ENCODE measurements at places on chromosomes 2 and 18. TPM values are rescaled to one million over a fixed set of nuclear protein-coding genes. Genes with fewer than 3 reads are reported as not detected.

- no peak for DNase-seq
Measured at GRCh38 chr2:239498576-239498975, 97.8 kb upstream of the HDAC4 start.

CHRNG gene
- total RNA-seq = not detected

DNA sequence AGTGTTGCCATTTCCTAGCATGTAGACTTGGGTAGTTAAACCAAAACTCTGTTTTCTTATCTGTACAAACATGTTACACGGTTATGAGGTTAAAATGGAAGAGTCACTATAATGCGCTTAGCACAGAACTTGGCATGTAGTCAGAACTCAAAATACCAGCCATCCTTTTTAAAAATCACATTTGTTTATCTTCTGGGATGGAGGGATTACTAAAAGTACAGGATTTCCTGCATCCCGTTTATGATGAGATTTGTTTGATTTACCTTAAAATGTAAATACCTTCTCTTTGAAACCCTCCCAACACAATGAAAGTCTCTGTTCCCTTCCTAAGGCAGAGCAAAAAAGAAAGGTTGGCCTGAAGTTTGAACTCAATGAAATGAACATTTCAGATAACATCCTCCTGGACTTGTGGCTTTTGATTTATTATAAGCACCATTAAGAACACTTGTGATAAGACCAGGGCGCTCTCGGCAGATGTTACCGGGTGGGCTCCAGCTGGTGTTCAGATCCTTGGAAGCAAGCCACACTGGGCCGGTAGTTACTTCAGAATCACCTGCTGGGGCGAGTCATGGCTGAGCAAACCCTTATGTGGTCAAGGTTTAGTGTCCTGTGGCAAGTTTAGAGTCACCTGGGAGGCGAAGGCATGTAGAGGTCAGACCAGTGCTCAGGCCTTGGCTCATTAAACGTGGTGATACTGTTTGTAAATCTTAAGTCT, 105.7 kb downstream of the MGAT5 start:
- DNase-seq = no peak

DNA sequence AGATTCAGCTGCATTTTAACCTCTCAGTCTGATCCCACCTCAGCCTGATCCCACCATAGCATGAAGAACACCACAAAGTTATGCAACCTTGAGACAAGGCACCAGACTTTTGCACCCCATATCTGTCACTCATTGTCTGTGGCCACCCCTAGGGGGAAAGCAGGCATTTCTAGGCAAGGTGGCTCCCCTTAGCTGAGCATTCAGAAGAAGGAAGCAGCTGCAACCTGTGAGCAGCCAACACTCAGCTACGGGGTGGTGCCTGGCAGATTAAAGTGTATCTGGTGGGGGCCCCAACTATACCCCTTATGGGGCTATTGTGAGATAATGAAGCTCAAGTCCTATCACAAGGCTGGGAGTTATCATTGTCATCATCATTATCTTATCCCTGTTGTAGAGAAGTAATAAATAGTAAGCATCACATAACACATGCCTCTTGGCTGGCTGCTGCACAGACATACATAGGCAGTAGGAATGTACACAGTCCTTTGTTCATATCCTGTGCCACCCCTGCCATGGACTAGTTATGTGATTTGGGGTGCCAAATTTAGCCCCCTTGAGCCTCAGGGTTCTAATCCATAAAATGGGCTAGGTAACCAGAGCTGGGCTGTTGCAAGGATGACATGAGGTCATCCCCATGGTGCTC, 20.6 kb upstream of the TMEM163 start:
- DNase-seq = no peak

GRCh38 chr2:10241641-10242430, 60.9 kb upstream of the HPCAL1 start:
- DNase-seq = peak; percentile 10

DNA sequence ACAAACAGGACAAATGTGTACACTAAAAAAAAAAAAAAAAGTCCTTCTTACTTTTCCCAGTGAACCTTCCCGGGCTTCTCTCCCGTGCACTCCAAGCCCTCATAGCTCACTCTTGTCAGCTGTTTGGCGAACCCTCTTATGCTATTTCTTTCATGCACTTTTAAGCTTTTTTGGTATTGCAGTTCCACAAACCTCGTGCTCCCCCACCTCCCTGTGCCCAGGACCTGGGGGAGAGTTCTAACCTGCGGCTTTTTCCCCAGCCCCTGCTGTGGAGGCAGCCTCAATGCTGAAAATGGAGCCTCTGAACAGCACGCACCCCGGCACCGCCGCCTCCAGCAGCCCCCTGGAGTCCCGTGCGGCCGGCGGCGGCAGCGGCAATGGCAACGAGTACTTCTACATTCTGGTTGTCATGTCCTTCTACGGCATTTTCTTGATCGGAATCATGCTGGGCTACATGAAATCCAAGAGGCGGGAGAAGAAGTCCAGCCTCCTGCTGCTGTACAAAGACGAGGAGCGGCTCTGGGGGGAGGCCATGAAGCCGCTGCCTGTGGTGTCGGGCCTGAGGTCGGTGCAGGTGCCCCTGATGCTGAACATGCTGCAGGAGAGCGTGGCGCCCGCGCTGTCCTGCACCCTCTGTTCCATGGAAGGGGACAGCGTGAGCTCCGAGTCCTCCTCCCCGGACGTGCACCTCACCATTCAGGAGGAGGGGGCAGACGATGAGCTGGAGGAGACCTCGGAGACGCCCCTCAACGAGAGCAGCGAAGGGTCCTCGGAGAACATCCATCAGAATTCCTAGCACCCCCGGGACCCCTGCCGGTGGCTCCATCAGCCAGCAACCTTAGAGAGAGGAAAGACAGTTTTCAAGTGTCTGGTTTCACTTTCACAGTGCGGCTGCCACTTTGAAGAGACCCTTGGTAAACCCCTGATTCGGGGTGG, 826 bp downstream of the KCNE4 start:
- peak; percentile 29 for DNase-seq

- DNase-seq = no peak
Measured at GRCh38 chr2:25895018-25895417, 16.7 kb upstream of the ASXL2 start.

PARD3B gene
- 12.5 TPM for total RNA-seq

DNA sequence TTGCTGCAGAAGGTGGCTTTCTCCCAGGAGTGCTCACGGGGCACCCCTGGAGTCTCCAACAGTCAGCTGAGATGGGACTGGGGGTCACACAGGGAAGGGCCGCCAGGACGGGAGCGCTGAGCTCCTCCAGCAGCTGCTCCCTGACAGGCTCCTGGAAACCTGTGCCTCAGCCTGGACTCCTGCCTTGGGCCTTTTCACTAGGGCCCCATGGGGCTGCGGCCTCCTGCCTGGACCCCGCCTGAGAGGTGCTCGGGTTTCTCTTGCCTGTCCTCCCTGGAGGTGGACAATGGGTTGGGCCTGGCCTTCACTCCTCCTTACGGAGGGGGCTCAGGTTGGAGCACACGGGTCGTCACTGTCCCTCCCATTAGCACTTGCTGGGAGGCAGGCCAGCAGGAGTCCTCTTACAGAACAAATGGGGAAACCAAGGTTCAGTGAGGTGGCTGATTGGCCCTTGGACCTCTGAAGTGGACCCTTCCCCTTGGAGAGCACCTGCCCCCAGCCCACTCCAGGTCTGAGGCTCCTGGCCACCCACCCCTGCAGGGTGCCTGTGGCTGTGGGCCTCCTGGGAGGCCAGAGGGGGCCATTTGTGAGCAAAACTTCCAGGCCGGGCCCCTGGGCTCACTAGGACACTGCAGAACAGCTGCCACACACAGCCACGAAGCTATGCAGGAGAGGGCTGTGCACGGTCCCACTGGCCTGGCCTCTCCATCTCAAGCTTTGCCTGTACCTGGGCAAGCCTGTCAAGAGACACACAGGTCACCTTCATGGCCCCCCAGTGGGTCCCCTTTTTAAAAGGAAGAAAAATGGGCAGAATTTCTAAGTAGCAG, 57.1 kb upstream of the ODC1 start:
- DNase-seq = no peak

SERPINB4 gene
- not detected for total RNA-seq

SH3BP4 gene
- total RNA-seq = 15.1 TPM

DNA sequence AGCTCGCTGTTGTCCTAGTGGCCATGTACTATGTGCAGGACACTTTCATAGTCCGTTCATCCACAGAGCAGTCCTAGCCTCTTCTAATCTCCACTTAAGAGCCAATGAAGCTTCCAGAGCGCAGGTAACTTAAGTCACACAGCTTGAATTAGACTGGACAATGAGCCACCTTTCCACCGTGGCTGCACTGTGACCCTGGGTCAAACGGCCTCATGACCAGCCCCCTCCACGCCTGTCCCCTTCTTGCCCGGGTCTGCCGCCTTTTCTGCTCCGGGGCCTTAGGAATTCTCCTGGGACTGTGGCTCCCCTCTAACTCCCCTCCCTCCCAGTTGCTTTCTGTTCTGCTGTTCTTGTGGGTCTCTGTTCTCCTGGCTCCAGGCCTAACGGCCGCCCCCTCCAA, 8.4 kb upstream of the PRKCE start:
- DNase-seq = no peak

UGT1A10 gene
- not detected for total RNA-seq

DNA sequence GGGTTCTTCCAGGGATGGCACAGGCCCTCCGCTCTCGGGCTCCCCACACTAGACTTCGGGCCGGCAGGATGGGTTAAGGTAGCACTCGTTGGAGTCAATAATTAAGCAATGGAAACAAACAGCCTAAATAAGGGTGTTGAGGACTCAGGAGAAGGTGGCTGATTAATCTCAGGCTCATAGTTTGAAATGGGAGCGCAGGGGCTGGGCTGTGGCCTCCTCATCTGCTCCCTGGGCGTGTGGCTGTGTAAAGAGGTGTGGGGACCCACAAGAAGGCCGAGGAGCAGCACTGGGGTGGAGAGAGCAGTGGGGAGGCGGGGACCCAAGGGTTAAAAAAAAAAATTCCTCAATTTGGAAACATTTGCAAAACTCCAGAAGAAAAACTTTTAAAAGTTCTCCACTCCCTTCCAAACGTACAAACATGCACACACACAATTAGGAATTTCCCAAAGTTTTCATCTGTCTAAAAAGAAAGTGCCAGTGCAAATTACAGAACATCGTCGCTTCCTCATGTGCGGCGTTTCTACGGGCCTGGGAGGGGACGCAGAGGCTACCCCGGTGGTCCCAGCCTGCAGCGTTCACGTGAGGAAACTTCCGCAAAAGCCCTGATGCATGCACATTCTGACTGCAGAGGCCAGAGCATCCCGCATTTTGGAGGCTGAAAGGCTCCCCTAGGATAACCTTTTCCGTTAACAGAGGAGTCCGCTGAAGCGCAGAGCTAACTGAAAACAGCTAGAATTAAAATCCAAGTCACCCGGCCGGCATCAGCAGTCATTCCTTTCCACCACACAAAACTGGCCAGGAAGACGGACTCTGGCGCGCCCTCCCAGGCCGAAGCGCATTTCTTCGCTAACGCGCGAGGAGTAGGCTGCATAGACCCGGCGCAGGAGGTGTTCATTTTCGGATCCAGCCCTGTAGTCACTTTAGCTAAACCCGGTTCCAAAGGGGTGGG, 1.0 kb upstream of the TUBB6 start:
- peak; percentile 70 for DNase-seq

GRCh38 chr2:210961249-210961648, 404.9 kb downstream of the CPS1 start:
- DNase-seq = no peak

- DNase-seq = no peak
Measured at GRCh38 chr2:58138396-58139030, 91.9 kb downstream of the VRK2 start.

DNA sequence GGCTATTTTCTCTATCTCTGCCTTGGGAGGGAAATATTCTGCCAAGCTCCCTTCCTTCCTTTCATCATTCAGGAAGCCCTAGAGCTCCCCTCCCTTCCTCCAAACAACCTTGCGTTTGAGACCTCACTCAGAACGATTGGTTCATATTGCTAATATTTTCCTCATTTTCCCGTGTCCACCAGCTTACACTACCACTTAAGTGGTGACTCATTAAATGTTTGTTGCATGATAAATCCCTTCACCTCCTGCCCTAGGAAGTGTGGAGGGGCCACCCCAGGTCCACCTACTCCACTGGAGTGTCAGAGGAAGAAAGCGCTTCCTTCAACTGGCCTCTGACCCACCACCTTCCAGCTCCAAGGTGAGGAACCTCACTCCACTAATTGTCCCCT, 2.3 kb upstream of the LPIN2 start:
- DNase-seq = no peak

NEUROD1 gene
- total RNA-seq = not detected

DNA sequence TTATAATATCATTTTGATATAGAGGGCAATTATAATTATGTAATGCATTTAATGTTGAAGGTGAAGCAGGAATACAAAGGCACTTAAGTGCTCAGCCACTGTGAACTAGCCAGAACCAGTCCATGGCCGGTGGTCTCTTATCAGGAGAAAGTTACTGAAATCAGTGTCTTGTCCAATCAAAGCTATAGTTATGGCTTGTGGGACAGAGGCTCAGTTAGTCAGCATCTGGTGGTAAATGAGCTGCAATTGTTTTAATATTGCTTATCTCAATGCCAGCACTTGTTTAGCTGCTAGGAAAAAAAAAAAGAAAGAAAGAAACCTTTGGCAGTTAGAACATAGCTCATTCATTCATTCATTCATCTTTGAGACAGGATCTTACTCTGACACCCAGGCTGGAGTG, 3.8 kb upstream of the ALS2 start:
- no peak for DNase-seq

DNA sequence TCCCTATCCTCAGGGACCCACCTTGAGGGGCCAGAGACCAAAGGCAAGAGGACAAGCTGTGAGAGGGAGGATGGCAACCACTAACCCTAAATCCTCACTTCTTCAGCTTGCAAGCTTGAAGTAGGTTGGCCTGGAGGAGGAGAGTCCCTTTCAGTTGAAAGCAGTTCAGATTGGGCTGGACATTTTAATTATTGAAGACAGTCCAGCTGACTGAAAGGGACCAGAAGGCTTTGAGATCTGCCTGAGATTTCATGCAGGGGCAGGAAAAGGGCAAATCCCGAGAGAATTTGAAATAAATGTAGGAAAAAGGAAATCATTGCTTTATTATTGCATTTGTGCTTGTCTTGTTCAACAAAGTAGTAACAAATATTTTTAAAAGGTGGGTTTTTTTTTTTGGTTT, 118.9 kb upstream of the STON1 start:
- no peak for DNase-seq

DNA sequence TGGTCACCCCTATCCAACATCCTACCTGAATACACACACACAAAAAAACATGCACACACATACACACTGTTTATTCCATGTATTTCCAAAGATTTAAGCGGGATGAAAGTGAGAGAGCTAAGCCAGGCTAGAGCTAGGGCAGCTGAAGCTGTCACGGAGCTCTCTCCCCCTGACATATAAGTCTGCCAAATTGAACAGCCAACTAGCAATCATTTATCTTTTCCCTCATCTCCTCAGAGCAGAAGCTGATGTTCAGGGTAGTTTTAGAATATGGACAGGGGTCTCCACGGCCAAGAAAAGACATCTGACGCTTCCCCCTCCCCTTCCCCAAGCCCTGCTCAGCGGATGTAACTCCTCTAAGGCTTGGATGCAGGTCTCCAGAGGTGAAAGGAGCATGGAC, 171.6 kb downstream of the GRB14 start:
- no peak for DNase-seq

DNA sequence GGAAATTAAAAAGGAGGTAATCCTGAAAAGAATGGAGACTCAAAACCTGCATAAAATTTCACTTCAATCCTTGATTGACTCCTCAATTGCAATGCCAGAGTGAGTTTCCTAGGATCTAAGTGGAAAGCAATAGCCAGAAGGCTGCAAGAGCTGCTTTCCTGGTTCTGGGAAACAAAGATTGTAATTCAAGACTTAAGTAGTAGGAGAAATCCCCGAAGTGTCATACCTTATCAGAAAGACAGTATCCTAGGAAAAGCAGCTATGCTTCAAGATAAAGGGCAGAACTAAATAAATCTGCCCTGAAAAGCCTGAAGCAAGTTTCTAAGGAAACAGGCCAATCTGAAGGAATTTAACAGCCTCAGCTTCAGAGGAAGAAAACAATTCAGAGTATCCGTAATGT, 390.2 kb downstream of the DSC3 start:
- DNase-seq = no peak

- no peak for DNase-seq
Measured at GRCh38 chr2:7950035-7950612, 731.7 kb upstream of the ID2 start.
